Stimulated activated CD4-positive, alpha-beta T cell treated with anti-CD3 and anti-CD28 coated beads, Interleukin-4, amount 100 ng/mL, for 4 hours (primary cell): ENCODE measurements at places on chromosomes 6 and 20.

DNA sequence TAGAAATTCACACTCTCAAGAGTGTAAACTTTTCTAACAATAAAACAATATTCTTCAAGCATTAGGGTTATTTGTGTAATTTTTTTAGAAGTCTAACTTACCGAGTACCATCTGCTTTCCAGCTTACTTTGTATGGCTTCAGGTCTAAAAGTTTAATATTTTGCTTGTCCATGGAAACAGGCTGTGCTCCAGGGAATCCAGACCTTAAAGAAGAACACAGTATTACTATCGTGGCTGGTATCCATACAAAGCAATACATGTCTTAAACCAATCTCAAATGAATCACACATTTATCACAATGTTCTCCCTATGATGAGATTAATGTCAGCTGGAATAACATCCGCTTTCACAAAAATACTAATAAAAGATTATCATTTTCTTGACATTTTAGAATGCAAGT, 73.0 kb downstream of the RNGTT start:
- no peak for DNase-seq

DNA sequence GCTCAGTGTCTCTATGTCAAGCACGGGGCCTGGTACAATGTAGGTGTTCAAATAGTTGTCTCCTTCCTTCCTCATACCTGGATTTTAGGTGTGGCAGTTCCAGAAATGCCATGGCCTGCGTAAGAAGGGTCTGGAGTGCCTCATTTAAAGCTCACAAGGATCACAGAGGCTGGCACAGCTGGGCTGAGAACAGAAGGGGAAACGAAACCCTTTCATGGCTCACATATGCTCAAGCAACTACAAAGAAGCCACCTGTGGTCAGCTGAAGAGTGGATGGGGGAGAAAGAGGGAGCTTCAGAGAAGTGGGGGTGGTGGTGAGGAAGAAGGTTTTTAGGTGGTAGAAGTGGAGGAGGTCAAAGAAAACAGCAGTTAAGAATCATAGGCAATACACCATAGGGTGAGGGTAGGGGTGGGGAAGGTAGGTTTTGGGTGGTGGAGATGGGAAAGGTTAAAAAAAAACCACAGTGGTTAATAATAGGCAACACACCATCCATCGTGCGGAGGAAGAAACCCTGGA, 17.0 kb upstream of the TOP1 start:
- no peak for DNase-seq

DNA sequence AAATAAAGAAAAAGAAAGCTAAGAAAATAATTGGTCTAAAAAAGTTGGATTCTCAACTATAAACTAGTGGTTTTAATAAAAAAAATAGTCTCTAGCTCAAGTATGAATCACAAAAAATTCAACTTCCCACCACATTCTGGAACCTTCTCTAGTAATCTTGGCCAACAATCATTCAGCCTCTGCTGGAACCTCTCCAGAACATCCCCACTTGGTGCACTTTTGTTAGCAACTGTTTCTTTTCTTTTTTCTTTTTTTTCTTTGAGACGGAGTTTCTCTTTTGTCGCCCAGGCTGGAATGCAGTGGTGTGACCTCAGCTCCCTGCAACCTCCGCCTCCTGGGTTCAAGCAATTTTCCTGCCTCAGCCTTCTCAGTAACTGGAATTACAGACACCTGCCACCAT, 35.7 kb downstream of the TXLNB start:
- no peak for DNase-seq

- DNase-seq: no peak
Observed at GRCh38 chr6:19465760-19466159, 371.4 kb upstream of the ID4 start.

DNA sequence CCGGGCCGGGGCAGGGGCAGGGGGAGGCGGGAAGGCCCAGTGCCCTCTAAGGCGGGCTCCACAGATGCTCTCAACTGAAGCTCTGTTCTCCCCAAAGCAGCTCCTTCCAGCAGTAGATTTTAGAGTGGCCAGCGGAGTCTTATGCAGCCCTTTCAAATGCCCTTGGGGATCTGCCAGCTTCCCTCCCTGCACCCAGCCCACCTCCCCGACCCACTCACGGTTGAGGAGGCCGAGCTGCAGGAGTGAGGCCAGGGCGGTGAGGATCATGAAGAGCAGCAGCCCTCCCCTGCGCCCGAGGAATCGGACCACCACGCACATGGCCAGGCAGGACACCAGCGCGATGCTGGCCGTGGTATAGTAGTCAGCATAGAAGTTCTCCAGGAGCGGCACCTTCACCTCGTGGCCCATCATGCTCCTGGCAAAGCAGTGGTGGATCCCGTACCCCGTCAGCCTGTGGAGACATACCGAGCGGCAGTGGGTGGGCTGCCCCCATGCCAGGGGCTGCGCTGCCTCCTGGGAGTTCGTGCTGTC, 28.0 kb downstream of the PSMG4 start:
- no peak for DNase-seq

DNA sequence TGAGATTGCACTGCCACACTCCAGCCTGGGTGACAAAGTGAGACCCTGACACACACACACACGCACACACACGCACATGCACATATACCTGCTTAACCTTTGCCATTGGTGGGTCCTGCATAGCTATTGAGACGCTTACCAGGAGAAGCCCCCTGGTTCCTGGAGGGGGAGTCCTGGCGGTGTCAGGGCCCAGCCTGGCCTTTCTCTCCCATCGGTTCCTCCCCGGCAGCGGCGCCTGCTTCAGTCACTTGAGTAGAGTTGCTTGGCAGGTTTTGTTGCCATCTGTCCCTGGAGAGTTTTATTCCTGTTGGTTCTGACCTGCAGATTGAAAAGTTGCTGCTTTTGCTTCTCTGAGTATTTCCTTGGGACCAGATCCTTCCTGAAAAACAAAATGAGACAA, 20.6 kb upstream of the FAM209A start:
- DNase-seq: no peak

DNA sequence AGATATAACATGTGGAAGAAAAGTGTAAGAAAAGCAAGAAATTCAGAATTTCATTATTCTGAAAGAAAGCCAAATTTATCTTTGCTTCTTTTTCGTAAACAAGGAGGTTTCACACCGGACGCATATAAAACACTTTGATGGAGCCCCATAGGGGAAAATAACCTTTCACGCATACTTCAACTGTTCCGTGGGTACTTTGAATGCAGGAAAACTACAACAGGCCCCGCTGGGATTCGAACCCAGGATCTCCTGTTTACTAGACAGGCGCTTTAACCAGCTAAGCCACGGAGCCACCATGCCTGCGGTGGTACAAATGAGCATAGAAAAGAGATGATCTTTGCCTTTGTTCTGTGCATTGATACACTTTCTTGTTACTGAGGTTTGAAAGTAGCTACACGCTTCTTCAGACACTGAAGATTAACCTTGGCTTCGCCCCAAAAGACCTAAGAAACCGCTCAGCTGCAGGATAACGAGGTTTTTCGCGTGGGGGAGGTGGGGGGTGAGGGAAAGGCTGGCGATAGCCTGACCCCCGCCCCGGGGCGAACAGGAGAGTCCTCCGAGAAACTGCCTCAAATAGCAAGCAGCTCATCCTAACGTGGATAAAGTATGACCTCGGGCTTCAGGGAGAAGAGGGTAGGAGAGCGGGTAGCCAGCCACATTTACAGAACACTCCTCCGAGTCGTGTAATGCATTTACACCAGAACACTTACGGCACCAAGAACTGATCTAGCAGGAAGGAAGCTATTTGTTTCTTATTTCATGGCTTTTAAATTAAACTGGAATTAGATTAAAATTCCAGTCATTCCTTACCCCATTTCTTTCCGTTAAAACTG, 5.3 kb upstream of the HMGN4 start:
- DNase-seq: peak; percentile 89

GRCh38 chr20:59667981-59668515, 63.7 kb downstream of the PHACTR3 start:
- no peak for DNase-seq

- DNase-seq: no peak
Observed at GRCh38 chr6:36442103-36442670, 467 bp downstream of the PXT1 start.

DNA sequence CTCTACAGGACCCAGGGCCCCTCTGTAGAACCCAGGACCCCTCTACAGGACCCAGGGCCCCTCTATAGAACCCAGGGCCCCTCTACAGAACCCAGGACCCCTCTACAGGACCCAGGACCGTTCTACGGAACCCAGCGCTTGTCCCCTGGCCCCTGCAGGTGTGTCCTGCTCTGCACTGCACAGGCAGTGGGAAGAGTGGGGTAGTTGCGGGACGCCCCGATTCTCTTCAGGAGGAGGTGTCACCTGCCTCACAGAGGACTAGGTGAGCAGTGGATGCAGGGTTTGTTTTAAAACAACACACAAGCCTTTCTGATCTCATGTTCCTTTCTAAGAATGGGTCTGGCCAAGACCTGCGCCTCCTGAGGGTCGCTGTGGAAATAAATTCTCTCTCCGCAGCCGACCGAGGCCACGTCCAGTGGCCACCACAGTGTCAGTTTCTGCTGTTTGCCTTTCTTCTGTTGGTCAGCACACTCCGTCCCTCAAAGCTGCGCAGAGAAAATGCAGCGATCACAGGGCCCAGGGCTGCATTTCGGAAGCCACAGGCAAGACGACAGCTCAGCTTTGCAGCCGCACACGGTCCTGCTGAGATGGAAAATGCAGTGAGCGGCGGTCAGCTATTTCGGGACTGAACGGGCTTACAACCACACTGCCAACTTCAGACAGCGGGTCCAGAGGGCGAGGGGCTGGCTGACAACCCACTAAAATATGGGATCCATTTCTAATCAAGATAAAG, 135.2 kb downstream of the DLL1 start:
- no peak for DNase-seq

DNA sequence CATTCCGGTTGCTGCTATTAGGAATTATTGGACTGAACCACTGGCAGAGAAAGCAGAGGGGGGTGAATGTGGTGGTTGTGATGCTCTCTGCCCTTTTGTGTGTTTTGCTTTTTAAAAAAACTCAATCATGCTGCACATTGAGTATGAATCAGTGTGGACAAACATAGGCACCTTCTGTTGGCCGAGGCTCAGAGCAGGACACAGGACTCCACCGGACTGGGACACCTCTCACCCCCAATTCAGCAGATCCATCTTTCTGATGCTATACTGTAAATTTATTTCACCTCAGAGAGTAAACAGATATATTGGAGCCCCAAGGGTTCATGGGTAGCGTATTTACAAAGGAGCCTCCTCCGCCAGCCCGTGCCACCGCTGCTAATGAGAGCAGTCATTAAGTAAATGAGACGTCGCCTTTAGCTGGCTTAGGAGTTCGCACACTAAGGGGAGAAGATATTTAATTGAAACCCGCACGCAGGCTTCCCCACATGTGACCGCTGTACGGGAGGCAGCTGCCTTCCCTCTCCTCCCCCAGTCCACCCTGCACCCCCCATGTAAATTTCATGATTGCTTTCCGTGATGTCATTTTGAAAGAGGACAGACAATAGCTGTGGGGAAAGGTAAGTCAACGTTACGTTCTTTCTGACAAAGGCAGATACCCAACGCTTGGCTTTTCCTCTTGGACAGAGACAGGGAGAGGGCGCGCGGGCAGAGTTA, at the start of gene MYT1:
MYT1 (plus strand) TSS at position 330 of the 714 bp plus-strand sequence. CDS start 34,410 bp downstream, outside the sequence.
- no peak for DNase-seq

DNA sequence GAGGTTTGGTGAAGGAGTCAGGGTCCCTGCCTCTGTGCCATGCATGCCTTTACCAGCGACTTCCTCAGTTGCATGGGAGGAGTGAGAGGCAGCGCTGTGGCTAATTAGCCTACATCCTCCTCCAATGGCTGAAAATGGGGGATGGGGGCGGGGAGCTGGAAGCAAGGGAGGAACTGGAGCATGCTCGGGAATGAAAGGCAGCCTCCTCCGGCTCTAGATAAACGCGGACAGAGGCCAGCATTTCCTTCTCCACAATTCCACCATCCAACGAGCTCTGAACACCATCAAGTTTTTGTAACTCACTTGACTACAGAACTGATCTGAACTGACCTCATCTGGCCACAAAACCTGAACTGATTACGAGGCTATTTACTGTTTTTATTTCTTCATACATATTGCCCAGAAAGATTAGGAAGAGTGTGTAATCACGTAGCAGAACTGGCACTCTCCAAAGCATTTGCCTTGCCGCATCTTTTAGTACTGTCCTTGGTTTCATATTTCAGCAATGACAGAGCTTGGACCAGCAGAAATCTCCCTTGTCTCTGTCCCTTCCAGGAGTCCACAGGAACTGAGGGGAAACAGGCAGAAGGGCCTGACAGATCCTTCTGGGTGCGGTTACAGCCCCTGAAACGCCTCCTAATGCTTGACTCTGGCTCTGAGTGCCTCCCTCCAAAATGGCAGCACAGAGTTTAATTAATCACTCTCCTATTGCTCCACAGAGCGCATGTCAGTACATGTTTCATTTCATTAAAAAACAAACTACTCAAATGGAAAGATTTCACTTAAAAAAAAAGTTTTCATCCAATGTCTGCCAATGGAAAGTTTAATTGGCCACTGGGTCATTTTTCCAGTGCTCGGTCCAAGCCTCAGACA, 58.2 kb upstream of the TRAF3IP2 start:
- DNase-seq: no peak

DNA sequence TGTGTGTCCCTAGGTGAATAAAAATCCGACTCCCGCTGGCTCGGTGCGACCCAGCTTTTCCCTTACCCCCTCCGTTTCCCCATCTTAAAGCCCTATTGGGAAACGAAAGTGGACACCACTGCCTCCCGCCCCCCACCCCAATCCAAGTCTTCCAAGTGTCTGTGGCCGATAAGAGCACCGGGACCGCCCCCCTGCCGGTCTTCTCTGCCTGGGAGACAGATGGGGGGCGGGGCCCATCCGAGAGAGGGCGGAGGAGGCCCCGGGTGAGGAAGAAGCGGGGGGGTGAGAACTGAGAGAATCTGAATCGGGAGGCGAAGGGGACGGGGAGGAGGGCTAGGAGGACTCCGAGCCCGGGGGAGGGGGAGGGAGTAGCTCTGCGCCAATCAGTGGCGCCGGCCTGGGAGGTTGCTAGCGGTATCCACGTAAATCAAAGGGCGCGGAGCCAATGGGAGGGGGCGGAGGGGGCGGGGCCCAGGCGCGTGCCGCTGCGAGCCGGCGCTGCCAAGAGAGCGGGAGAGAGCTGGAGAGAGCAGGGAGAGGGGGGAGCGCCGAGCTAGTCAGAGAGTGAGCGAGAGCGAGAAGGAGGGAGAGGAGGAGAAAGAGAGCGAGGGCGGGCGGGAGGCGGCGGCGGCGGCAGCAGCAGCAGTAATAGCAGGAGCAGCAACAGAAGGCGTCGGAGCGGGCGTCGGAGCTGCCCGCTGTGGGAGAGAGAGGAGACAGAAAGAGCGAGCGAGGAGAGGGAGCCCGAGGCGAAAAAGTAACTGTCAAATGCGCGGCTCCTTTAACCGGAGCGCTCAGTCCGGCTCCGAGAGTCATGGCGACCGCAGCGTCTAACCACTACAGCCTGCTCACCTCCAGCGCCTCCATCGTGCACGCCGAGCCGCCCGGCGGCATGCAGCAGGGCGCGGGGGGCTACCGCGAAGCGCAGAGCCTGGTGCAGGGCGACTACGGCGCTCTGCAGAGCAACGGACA, at the start of gene POU3F2:
POU3F2 (plus strand) TSS at position 515 of the 972 bp plus-strand sequence; CDS start at position 815, 300 bp downstream.
- DNase-seq: peak; percentile 68

- no peak for DNase-seq
Observed at GRCh38 chr20:5737966-5738365, 12.2 kb upstream of the SHLD1 start.

DNA sequence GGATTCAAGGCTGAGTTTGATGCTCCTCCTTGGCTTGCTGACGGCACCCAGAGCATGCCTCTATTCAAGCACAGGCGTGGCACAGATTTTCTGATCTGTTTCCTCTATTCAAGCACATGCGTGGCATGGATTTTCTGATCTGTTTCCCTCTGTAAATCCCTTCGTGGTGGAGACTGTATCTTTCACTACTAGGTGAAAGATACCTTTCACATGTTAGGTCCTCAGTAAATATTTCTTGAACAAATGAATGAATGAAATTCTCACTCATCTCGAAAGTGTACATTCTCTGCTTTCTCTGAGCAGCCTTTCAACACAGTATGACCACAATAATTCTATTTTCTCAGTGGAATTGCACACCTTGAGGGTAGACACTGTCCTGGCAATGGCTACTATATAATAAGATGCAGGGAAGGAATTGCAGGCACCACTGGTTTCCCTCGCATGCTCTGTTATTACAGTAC, 72.6 kb upstream of the F13A1 start:
- DNase-seq: no peak
